ENCODE measurements at places on chromosomes 1 and 21.

- no peak for DNase-seq
These were observed 229.3 kb downstream of the CAMTA1 start for GRCh38 chr1:7014640-7014930.

DNA sequence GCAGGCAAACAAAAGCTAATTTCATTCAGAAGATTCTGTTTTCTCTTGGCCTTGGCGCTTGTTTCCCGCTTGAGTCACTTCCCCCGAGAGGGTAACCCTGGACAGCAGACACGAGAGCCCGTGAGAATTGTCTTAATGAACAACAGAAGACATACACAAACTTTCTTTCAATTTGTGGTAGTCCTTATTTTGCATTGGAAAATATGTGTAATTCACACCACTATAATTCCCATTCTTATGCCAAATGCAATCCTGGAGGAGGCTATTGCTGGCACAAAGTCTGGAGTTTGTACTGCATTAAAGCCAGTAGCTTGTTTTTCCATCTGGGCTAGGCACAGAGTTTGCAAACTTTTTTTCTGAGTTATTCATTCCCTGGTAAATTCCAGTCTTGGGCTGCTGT is 109.8 kb upstream of the IVNS1ABP start:
- DNase-seq = no peak

DNA sequence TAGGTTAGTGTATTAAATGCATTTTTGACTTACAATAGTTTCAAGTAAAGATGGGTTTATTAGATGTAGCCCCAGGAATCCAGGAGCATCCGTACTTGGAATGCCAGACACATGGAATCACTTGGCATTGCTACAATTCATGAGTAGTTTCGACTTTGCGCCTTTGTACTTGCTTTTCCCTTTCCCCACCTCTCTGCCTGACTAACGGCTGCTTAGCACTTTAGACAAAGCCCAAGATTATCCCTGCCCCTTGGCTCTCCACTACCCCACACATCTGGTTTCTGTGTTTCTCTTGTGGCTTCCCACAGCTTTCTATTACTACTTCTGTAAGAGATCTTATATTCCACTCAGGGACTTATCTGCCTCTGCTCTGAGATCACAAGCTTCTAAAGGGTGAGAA is 397.7 kb upstream of the POU3F1 start:
- DNase-seq = no peak

DNA sequence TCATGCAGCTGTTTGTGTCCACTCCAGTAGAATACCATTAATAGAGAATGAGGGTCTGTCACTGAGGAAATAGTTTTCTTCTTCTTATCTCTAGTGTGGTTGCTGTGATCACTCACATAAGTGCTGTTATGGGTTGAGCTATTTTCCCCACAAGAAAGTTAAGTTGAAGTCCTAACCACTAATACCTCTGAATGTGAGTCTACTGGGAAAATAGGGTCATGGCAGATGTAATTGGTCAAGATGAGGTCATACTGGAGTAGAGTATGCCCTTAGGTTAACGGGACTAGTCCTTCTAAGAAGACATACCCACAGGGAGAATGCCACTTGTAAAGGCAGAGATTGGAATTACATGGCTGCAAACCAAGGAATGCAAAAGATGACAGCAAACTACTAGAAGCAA is 70.5 kb upstream of the COL24A1 start:
- DNase-seq = no peak

DNA sequence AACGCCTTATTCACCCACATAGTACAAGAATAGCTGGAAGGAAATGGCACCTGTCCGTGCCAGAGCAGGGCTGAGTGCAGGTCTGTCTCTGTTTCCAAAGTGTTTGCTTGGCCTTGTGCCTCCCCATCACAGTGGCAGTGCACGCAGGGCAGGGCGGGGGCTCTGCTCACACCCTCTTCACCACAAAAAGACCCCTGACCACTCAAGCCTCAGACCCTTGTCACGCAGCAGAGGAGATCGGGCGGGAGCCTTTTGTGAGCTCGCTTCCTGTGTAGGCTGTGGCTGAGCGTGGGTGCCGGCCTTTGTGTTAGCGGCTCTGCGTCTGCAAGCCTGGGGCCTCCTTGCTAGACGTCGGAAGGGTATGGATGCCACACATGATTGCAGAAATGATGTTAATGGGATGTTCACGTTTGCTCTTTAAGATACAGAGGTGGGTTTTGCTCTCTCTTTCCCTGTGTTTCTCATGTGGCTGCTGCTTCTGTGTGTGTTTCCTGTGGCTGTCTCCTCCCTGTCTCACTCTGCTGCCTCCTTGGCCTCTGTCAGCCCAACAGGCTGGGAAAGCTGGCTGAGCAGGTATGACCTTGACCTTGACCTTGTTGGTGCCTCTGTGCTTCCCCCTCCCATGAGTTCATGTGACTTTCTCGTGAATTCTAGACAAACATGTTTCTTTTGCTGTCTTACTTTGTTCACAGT is 45.4 kb downstream of the S100B start:
- DNase-seq = peak; percentile 76

GRCh38 chr1:107964336-107965109 is 457 bp downstream of the VAV3 start:
- peak; percentile 45 for DNase-seq

GRCh38 chr1:195733826-195734225 is 874.4 kb downstream of the KCNT2 start:
- no peak for DNase-seq

Data from GM13976 (cell line).